ENCODE measurements at places on chromosomes 3 and 15.

DNA sequence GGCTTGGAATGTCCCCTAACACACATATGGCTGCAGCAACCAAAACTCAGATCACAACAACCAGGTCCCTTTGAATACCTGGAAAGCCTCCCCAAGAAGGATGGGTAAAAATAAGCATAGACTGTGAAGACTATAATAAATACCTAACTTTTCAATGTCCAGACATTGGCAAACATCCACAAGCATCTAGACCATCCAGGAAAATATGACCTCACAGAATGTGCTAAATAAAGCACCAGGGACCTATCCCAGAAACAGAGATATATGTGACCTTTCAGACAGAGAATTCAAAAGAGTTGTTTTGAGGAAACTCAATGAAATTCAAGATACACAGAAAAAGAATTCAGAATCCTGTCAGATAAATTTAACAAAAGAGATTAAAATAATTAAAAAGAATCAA, 109.2 kb downstream of the NEDD4 start:
- no peak for DNase-seq

DNA sequence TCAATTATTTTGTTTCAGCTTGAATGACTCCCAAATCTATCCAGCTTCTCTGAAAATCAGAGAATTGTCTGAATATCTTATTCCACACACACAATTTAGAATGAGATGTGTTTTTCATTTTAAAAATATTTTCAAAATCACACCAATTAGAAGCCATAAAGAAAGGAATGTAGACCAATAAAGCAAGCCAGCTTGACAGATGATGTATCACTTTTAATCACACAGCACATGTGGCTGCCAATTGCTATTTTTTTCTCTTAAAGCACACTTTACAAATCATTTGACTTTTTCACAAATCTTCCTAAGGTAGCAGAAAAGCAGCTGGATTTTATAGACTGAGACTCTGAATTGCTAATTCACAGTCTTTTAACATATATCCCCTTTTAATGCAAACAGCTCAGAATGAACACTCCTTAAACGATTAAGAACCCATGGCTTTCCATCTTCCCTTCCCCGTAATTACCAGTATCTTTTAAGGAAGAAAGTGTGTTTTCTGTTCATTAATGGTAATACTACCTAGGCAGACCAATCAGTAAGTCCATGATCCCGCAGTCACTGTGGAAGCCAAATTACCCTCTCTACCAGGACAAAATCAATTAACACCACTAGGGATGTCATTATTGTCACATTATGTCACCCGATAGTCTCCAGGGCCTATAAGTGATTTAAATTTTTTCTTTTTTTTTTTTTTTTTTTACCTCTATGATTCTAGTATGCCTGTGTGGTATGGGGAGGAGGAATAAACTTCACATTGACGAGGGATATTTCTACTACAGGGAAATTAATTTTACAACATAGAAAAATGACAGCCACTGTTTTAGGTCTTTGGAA, 250.0 kb upstream of the VEPH1 start:
- DNase-seq = no peak

GRCh38 chr3:54831112-54831511, 96.7 kb downstream of the LRTM1 start:
- DNase-seq = no peak

DNA sequence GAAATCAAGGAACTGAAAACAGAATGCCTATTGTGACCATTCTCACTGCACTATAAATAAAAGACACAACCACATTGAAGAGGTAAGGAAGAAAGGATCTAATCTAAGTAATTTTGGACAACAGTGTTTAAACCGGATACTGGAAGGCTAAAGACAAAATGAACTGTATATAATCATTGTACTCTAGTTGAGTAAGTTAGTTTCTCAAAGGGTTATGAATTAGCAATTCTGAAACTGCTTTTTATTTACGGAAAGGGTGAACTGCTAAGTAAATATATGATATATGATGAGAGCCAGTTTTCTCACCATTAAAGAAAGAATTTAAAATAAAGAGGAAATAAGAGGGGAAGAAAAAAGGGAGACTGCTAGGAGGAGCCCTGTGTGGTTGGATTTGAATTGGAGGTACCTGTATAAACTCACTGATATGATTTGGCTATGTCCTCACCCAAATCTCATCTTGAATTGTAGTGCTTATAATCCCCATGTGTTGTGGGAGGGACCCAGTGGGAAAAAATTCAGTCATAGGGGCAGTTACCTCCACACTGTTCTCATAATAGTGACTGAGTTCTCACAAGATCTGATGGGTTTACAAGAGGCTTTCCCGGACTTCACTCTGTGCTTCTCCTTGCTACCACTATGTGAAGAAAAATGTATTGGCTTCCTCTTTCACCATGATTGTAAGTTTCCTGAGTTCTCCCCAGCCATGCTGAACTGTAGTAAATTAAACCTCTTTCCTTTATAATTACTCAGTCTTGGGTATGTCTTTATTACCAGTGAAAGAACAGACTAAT, 607.7 kb downstream of the PYDC2 start:
- DNase-seq = no peak

DNA sequence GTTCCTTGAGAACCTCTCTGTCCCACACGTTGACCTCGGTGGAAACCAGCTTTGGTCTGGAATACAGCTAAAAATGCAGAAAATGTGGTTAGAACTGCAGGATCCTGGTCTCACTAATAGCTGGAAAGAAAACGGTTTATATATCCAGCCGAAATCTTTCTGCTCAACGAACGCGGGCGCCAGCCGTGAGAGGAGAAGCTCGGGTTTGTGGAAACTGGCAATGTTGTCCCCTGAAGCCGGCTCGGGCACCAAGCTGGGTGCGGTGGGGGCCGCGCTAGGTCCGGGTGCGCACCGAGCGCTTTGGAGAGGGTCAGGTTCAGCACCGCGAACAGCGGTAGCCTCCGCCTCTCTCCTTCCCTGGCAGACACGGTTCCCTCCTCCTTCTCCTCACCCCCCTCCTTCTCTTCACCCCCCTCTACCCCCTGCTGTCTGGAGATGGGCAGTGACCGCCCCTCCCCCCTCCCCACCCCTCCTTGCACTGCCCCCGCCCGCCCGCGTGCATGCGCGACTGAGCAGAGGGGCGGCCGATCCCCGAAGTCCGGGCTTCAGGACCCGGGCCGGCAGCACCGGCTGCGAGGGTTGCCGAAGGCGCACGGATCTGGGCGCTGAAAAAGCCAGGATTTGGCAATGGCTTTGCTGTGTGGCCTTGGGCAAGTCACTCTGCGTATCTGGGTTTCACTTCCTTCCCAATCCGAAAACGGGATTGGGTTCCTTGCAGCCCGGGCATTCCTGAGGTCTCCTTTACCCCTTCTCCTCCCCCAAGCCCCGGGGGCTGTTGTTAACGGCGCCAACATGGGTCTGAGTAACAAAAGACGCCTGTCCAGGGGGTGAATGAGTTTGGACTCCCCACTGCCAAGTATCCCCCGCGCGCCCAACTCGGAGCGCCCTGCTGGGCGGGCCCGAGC, at the start of gene SKOR1:
TSS of gene SKOR1 (plus strand) at position 534 of the 905 bp plus-strand sequence. CDS start at position 628, 94 bp downstream.
- DNase-seq = no peak

DNA sequence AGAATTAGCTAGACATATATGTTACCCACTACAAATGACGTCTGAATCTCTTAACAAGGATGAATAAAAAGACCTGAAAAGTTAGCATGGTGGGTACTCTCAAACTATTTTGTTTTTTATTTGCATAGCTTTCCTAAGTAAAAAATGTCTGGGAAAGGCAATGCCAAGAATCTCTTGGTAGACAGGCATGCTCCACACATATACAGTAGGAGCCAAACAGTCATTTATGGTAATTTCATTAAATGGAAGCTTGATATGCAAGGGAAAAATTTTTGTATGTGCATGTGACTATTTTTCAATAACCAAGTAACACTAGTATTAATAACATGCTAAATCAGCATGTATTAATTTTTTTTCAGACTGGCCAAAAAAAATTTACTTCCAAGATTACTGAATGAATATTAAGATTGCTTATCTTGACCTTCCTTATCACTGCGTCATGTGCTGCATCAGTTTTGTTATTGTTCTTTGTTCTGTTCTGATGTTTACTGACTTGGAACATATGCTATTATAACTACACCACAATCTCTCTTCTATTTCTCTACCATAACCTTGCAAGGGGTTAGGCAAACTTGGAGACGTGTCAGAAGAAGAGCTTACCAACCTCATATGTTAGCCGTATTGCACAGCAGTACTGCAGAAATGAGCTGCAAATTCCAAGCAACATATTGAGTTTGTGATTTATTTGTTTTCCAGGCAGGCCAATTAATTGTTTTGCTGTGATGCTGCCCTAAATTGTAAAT, 255.3 kb downstream of the RBMS3 start:
- no peak for DNase-seq

DNA sequence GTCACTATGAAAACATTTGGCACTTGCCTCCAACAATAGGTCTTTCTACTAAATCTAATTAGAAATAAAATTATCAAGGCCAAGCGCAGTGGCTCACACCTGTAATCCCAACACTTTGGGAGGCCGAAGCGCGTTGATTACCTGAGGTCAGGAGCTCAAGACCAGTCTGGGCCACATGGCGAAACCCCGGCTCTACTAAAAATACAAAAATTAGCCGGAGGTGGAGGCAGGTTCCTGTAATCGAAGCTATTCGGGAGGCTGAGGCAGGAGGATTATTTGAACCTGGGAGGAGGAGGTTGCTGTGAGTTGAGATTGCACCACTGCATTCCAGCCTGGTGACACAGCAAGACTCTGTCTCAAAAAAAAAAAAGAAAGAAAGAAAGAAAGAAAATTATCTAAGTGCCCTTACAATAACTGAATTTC, 1.6 kb upstream of the PLD1 start:
- DNase-seq = no peak

DNA sequence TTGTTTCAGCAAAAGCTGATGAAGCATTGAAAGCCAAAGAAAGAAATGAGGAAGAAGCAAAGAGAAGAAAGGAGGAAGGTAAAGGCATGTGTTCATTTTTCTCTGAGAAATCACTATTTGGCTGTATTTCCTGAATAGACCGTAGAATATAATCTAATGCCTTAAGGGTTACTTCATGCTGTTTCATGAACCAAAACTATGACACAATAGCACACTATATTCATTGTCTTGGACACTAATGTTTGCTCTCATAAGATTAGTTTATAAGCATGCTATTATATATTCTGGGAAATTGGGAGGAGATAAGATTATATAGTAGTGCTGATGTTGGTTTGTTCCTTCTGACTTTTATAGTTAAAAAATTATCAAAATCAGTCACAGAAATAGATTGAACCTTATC, 110.1 kb upstream of the MLF1 start:
- no peak for DNase-seq

GRCh38 chr15:72911626-72912025, 128.1 kb upstream of the ADPGK start:
- DNase-seq = no peak

DNA sequence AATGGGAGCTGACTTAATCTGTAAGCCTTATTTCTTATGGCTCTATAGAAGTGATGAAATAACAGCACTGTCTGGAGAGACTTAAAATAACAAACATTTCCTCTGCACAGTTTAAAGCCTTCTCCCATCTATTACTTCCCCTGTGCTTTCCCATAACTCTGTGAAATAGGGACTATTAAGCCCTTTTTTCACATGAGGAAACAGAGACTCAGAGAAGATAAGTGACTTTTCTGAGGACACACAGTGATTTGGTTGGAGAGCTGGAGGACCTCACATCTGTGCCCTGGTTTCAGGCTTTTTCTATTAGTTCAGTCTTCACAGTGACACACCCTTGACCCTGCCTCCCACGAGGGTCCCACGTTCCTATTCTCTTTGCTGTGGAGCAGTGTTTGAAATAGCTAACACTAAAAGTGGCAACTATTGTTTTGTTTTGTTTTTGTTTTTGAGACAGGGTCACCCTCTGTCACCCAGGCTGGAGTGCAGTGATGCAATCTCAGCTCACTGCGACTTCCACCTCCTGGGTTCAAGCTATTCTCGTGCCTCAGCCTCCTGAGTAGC, 82.9 kb downstream of the ST6GAL1 start:
- DNase-seq = no peak

Measured in NCI-H1092 treated with DMSO at 0.1 percent for 48 hours (cell line).